ENCODE measurements at places on chromosomes 4 and X.

DNA sequence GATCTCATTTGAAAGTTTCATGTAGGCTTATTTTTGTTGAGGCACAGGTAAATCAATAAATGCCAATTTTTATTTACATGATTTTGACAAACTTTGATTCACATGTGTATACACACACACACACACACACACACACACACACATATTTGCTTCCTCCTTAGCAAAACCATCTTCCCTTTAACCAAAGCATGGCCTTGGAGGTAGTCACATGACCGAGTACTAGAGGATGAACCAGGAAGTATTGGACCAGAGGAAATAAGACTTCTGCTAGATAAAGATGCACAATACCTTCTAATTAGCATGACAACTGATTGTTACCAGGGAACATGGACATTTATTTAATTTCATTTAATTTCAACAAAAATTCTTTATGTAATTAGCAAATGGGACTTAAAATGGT lies 23.4 kb upstream of the CFAP299 start:
- DNase-seq = no peak

GRCh38 chrX:38954520-38954919 lies 153.3 kb downstream of the MID1IP1 start:
- no peak for DNase-seq

GRCh38 chr4:18082236-18082635 lies 60.7 kb upstream of the LCORL start:
- no peak for DNase-seq

DNA sequence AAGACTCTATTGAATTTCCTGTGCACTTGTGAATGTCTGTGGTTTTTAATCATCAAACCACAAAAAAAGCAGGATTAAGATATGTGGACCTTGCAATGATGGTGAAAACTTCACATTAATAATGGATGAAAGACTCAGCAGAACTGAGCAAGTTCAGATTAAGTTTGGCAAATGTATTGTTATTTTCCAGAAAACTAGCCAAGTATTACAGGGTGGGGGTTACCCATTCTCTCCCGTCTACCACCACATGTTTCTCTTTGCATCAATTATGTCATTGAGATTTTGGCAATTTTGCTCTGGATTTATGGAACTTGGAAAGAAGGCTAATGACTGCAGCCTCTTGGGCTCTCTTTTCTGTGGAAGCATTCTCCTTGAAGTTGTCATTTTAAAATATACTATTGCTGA lies 577.1 kb downstream of the ANKRD50 start:
- peak; percentile 57 for DNase-seq

DNA sequence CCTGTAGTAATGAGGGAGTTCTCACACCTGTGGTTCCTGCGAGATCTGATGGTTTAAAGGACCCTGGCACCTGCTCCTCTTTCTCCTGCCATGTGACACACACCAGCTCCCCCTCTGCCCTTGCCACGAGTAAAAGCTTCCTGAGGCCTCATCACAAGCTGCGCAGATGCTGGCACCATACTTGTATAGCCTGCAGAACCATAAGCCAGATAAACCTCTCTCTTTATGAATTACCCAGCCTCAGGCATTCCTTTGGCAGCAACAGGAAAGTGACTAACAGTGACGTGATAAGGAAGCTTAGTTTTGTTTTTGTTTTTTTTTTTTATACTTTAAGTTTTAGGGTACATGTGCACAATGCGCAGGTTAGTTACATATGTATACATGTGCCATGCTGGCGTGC lies 130.9 kb downstream of the AFAP1 start:
- DNase-seq = peak; percentile 60

DNA sequence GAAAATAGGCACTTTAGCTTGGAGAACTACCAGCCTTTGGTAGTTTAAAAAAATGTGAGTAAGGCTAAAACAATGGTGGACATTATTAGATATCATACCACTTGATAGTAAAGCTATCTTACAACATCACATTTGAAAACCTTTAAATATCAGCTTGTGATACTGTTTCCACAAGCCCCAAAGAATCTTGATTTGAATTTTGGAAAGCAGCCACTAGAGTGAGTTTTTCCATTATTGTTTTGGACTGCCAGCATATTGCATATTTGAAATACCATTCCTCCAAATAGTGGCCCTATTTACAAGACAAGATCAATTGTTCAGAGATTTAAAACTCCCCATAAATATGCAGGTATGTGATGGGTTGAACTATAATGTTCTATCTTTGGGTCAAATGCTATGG lies 303.0 kb upstream of the PRPS2 start:
- DNase-seq = no peak

GRCh38 chr4:5813882-5814255 lies 79.0 kb downstream of the CRMP1 start:
- DNase-seq = no peak

DNA sequence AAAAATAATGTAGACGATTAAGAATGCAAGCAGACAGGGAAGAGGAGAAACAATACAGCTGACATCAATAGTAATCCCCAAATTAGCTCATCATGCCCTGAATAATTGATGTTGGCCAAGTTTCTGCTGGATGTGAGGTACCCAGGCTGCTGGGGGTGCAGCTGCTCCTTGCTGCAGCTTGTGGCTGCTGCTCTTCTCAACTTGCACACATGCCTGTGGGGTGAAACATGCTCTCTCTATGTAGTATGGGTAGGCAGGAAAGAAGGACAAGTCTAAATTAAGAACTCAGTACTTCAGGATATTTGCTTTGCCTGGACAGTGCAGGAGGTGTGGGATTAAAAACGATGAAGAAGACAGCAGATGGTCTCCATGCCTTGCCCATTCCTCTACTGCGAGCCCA lies 16.7 kb downstream of the EDA2R start:
- no peak for DNase-seq

- DNase-seq = no peak
Measured at GRCh38 chr4:128268970-128269369, 18.6 kb downstream of the PGRMC2 start.

- DNase-seq = peak; percentile 71
Measured at GRCh38 chr4:74555231-74555630, 110.3 kb downstream of the AREG start.

GRCh38 chr4:145048817-145049216 lies 49.2 kb downstream of the ANAPC10 start:
- no peak for DNase-seq

DNA sequence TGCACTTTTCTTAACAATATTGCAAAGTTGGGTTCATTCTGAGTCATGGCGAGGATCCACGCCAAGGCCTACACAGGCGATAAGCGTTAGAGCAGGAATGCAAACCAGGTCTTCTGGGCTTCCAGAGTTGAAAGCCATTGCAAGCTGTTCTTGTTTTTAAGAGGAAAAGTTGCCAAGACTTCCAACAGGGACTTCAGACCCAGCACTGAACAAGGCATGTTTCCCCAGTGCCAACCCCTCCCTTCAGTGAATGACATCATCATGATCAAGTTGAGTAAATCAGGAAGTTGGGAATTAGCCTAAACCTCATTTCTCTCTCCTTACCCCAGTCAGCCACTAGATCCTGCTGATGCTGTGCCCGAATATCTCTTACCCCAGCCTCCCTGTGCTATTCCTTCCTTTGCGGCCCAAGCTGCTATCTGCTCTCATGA lies 355.1 kb downstream of the HS3ST1 start:
- no peak for DNase-seq

GRCh38 chrX:125089761-125090445 lies 229.8 kb upstream of the TEX13C start:
- DNase-seq = no peak

DNA sequence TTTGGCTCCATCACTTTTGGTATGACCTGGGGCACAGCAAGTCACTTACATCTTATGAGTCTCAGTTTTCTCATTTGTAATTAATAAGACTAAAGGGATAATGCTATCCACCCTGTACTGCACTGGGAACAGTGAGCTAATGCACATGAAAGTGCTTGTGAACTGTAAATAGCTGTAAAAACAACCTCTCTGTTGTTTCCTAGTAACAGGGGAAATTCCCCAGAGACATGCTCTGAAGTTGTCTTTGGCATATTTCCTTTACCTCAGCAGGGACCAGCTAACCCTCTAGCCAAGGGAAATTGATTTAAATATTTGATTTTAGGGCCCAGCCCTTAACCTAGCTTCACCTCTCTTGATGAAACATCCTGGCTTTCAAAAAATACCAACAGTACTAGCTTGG lies 6.1 kb upstream of the CYSLTR1 start:
- no peak for DNase-seq

DNA sequence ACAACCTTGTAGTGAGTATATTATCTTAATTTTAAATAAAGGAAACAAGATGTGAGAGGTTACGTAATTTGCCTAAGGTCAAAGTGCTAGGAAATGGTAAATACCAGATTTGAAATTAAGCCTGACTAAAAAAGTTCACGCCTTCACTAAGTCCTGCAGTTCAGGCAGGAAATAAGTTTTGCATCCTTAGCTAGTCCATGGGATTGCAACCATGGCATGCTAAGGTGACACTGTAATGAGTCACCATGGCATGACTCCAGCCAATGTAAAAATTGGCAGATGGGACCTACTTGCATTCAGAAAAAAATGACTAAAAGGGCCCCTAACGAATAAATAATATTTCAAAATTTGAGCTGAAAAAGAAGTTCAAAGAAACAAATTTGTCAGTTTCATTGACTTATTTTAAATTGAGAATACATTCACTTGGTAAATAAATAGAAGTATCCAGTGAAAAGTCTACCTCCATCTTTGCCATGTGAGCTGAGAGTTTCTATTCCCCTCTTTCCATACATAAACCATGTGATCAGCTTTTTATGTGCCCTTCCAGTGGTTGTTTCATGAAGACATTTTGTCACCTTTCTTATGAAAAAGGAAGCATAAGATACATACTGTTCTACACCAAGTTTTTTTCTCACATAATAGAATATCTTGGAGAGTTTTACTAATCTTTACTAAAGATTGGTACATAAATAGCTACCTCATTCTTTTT lies 72.4 kb downstream of the ANKRD50 start:
- peak; percentile 63 for DNase-seq

DNA sequence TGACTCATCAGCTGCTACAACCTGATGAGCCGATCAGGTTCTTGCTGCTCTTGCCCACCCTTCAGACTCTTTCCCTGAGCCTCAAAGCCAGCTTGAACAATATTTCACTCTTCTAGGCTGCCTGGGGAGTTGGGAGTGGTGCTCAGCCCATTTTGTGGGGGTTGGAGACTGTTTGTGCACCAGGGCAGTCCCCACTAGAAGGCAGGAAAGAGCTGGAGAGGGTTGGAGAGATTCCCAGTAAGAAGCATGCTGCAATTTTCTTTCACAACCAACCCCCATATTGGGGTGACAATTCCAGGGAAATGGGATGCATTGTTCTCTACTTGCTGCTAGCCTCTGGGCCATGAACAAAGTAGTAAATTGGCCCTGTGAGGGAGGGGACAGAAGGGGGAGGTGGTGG lies 44.1 kb downstream of the SLC16A2 start:
- DNase-seq = peak; percentile 14

DNA sequence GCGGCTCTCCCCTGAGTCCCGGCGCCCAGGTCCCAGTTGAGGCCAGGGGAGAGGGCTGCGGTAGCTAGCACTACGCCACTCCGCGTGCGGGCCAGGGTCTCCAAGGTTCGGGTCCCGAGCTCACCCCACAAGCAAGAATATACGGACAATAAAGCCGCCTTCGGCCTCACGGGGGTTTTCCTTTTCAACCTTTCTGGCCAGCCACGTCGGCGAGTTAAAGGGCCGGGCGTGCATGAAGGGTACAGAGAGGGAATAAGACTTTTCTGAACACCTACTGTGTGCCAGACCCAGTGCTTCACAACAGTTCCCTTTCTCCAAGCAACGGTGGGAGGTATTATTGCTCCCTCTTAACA lies 138.5 kb upstream of the ZIC3 start:
- DNase-seq = no peak

Measured in NCI-H226 (cell line).